Stimulated activated CD4-positive, alpha-beta T cell treated with anti-CD3 and anti-CD28 coated beads, Interleukin-12 subunit alpha, Interleukin-12 subunit beta, amount 100 ng/mL, for 48 hours (primary cell): ENCODE measurements at places on chromosomes 5 and 9.

DNA sequence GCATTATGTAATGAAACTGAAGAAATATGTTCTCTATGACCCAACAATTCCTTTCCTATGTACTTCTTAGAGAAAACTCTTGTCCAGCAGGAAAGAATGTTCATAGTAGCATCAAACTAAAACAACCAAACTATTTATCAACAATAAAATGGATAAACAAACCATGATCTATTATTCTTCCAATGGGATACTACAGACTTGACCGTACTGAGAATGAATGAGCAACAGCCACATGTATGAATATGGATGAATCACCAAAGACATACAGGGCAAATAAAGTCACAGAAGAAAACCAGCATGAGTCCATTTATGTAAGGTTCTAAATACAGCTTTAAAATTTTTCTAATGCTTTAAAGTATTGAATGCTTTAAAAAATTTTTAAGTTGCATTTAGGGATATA, 73.6 kb upstream of the SUSD1 start:
- DNase-seq, result no peak

GRCh38 chr9:12956261-12956660, 181.4 kb downstream of the LURAP1L start:
- DNase-seq, result no peak

DNA sequence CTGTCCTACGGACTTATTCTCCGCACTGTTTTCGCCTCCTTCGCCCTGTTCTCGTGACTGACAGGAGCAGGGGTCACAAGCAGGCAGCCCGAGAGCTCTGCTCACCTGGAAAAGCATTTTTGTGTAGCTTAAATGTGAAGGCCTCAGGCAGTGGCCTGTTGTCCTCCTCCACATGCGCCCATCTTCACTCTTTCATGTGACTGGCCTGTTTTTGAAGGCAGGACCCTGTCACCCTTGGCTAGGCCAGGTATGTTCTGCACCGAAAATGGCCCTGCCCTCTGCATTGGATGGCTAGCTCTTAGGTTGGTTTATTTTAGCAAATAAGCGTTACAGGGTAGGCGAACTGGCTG, 614 bp upstream of the CPLANE1 start:
- DNase-seq, result no peak

DNA sequence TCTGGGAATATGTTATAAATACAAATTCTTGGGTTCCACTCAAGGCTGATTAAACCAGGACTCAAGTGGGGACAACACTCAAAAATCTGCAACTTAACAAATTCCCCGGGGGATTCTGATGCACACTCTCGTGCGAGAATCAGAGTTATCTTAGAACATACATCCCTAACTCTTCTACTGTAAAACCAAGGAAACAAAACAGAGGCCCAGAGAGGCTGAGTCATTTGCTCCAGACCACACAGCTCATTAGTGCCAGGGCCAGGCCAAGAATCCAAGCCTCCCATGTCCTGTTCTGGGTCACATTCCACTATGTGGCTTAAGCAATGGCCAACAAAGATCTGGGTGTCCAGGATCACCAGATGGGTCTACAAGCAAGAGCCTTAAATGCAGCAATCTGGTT, 166.0 kb downstream of the ADAMTS12 start:
- no peak for DNase-seq

DNA sequence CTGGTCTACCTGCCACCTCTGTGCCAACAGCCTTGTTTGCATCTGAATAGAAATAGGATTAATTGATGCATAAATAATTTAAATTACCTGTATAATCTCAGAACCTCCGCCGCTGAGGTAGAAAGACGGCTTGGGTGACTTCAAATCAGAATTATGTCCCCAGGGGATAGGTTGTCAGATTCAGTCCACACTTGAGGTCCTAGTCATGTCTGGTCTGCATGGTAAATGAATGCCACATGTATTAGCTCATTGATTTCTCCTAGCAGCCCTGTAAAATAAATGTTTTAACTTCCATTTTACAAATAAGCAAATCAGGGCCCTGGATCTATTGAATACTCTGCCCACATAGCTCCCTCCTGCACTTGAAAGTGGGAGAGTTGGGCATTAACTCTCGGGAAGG, 368.0 kb upstream of the WWC1 start:
- no peak for DNase-seq

DNA sequence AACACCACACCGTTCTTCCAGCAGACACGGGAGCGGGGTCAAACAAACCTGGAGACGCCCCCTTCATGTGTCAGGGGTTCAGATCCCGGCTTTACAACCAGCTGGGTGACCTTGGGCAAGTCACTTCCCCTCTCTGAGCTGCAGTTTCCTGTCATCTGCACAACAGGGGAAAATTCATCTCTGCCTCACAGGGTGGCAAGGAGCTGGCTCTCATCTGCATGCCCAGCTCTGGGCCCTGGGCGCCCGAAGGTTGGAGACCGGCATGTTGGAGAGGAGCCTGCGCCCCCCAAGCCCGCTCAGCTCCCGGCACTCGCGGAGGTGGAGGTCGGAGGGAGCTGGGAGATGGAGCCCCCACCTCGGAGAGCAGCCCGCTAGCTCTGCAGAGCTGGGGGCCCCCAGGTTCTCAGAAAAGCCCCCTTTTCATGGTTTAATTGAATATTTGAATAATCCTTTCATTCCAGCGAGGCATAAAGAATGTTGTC, 20.4 kb downstream of the NR5A1 start:
- DNase-seq, result no peak

- no peak for DNase-seq
These were observed 759.7 kb downstream of the BRINP1 start for GRCh38 chr9:118609355-118610044.

- DNase-seq, result no peak
These were observed 56.7 kb downstream of the PCDH1 start for GRCh38 chr5:141821430-141821925.

- DNase-seq, result no peak
These were observed 491.2 kb downstream of the PSAT1 start for GRCh38 chr9:78788101-78788500.

DNA sequence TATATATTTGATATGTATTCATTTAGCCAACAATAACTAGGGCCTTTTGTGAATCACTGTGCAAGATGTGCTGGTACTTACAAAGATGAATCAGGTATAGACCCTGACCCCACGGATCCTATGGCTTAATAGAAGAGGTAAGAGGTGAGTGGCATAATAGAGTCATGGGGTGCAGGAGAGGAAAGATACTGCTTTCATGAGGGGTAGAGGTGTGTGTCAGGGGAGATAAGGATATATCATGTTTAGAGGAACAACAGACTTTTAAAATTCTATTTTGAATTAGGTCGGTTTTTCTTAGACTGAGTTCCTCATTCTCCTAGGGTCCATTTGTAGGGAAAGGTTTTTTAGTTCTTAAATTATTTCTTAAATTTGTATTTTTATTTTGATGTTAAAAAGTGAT, 27.8 kb downstream of the ZCCHC7 start:
- no peak for DNase-seq

DNA sequence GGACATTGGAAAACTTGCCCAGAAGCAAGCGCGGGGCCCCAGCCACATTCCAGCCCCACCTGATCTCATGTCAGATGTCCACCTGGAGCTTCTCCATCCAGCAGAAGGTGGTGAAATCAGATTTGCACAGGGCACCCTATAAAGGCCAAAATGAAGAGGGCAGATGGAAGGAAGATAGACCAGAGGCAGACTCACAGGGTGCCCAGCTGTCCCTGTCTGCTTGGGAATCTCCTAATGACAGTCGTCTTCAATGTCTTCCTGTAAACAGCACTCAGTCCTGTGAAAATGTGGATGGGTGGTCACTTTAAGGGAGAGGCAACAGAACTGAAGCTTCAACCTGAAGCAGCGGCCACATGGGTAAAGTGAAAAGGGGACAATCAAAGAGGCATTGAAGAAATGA, 607.5 kb downstream of the IRX1 start:
- DNase-seq, result no peak

DNA sequence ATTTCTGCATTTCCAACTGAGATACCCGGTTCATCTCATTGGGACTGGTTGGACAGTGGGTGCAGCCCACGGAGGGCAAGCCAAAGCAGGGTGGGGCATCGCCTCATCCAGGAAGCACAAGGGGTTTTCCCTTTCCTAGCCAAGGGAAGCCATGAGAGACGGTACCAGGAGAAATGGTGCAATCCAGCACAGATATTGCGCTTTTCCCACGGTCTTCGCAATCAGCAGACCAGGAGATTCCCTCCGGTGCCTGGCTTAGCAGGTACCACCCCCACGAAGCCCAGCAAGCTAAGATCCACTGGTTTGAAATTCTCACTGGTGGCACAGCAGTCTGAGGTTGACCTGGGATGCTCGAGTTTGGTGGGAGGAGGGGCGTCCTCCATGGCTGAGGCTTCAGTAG, 527.0 kb downstream of the TLE1 start:
- no peak for DNase-seq

DNA sequence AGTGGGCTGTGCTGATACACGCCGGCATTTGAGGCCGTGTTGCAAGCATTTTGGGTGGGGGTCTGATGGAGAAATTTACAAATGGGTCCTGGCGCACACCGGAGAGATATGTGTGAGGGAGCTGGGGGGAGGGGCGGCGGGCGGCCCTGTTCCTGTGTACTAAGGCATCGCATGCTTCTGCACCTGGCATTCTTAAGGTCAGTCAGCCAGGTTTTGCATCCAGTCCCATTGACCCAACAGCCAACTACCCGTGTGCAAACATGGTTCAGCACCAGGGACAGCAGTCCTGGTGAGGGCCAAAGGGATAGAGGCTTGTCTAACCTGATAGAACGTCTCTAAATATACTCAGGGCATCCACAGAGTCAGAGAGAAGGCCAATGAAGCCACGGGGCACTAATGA, 839 bp downstream of the GABRG2 start:
- no peak for DNase-seq

DNA sequence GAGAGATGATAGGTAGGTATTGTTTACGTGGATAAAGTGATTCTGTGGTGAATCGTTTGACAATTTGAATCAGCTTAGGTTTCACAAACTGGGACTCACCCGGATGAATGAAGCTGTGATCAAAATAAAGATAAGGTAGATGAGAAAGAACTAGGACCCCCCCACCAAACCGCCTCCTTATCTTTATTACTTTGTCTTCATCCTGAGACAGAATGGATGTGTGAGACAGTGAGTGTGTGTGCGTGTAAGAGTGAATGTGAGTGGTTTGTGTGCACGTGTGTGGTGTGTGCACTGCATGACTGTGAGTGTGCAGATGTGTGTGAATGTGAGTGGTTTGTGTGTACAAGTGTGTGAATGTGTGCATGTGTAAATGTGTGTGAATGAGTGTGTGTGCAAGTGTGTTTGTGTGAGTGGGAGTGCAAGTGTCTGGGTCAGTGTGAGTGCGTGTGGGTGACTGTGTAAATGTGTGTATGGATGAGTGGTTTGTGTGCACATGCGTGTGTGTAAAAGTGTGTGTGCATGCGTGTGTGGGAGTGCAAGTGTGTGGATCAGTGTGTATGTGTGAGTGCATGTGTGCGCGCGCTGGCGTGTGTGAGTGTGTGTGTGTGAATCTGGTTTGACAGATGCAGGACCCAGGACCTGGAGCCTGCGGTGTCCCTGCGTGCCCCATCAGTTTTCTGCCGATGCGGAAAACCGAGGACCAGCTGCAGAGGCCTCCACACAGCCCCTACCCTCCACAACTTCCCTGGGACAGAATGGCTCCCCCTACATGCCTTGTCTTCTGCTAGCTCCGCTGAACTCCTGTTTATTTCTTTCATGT, 11.4 kb upstream of the ENG start:
- DNase-seq, result no peak

- DNase-seq, result no peak
These were observed 184.4 kb downstream of the ARHGEF28 start for GRCh38 chr5:73810429-73810828.

DNA sequence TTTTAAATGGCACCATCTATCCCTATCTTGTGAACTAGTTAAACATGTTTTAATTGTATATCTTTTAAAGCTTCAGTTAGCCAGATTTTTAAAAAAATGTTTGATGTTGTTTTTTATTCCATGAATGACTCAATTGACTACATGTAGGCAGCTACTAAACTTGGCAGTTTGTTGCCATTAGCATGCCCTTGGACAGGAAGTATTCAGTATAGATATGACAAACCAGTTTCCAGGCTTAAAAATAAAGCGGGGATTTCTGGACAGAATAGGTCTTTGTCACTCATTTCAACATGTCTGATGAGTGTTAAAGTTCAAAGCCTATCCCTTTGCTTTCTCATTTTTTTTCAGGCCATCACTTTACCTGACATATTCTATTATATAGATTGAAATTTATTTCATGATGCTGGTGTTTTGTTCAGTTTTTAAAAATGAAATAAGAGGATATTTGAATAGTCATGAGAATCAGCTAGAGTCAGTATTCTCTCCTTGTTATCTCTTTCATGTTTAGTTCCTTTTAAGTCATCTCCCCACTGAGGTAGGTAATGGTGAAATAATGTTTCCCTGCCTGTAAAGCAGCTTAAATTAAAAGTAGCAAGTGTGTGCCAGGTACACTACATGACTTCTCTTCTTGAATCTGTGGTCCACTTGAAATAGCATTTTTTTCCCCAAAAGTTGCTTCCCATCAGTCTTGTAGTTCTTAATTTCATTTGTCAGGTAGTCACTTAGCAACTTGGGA, 11.9 kb downstream of the TNFAIP8 start:
- DNase-seq, result no peak

GRCh38 chr9:124693403-124693802, 77.7 kb downstream of the NR6A1 start:
- DNase-seq, result no peak

DNA sequence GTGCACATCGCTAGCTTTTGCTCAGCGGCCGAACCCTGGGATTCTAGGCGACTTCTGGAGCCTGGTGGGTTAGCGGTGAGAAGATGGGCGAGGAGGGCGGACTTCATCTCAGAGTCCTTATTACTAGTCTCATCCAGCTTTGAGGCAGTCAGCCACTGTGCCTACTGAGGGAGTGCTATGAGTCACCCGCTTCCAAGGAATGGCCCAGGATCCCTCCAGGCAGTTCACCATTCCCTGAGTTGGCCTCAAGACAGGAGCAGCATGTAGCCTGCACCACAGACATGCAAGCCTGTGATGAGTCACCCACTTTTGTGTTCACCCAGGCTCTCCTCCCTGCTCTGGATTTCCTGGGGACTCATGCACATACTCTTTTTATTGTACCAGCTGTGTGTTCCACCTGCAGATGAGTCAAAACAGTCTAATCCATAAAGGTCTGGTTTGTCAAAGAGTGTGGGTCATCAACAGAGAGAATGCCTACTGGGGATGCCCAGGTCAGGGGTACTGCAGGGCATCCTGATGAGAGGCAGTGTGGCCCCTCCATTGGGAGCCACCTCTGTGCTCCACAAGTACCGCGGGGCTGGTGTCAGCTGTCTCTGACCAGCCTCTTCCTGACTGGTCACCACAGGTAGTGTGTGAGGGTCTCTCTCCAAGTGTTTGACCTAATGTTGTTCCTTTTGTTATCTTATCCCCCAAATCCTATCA, 20.2 kb downstream of the SLC22A5 start:
- DNase-seq, result no peak
